NCI-H82 (cell line): ENCODE measurements at places on chromosomes 1 and 21.

- DNase-seq = peak; percentile 70
Measured at GRCh38 chr1:58783090-58783992, 506 bp downstream of the JUN start.

- no peak for DNase-seq
Measured at GRCh38 chr21:15023776-15024175, 41.0 kb downstream of the NRIP1 start.

DNA sequence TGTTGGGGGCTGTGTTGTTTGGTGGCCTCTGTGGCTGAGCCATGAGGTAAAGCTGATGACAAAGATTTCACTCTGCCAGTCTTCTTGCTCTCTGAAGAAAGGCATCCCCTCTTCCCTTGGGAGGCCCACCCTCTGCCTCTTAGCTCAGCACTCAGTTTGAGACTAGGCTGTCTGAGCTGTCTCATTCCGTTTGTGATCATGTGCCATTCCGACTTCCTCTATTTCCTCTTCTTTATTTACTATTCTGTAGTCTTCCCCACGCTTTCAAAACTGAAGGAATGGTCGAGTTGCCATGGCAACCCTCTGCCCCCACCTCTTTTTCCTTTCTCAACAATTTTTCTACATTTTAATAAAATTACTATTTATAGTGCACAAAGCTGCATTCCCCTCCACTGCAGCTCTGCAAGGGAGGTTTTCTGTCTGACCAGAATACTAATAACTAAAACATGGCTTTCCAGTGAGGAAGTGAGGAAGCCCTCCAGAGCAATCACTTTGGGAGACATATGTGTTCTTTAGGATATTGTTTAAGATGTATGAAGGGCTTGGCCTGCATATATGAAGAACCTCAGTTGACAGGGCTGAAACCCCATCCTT, 30.8 kb downstream of the KCNA3 start:
- DNase-seq = no peak

GRCh38 chr1:9025449-9025848, 774 bp downstream of the SLC2A7 start:
- no peak for DNase-seq

DNA sequence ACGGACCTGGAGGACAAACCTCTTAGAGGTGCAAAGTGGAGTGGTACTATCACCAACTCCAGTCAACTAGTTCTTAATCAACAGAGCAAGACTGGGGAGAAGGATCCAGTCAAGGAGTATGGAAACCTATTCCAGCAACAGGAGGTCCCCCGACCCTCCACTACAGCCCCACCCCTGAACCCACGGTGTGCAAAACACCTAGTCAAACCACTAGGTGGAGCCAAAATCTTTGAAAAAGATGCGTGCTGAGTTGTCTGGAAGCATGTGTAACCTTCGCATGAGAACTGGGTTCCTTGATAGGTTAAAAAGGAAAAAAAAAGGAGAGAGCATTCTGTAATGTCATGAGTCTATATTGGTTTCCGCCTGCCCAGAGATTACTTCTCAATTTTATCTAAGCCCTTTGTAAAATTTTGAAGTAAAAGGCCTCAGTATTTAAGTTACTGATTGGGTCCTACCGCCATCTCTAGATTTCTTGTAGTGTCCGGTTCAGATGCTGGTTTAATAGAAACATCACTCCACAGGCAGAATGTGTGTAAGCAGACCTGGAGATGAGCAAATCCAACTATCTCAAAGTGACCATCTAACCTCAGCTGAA, 81.9 kb upstream of the HAO2 start:
- peak; percentile 90 for DNase-seq

DNA sequence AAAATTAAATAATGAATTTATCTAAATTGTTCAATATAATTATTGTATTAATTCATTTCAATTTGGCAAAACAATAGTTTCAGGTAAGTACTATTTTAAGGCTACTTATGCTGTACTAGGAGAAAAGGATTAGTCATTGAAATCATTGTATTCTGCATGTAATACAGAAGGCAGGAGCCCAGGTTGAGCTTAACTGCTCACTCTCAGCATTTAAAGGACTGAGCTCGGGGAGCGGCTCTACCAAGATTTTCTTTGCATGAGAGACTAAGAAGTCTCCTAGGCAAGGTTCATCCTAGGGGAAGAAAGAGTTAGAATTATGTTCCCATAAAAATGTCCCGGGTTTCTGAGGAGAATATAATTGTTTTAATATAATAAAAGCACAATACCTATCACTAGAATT, 112.5 kb downstream of the CYYR1 start:
- DNase-seq = no peak

- DNase-seq = no peak
Measured at GRCh38 chr1:92563457-92564216, 76.9 kb upstream of the GFI1 start.

GRCh38 chr1:162944974-162945674, 84.1 kb upstream of the CCDC190 start:
- peak; percentile 66 for DNase-seq

DNA sequence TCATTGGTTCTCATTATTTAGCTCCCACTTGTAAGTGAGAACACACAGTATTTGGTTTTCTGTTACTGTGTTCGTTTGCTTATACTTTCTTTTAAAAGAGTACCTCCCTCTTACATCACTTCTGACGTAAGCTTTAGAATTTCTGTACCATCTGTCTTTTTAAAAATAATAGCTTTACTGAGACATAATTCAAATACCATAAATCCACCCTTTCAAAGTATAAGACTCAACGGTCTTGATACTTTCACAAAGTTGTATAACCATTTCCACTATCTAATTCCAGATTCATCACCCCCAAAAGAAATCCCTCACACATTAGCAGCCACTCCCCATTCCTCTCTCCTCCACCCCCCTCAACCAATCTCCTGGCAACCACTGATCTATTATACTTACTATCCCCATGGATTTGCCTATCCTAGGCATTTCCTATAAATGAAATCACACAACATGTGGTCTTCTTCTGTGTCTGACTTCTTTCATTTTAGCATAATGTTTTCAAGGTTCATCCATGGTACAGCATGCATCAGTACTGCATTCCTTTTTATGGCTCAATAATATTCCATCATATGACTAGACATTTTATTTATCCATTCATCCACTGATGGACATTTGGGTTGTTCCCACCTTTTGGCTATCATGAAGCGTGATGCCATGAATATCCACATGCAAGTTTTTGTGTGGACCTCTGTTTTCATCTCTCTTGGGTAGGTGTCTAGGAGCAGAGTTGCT, 104.7 kb downstream of the HLCS start:
- no peak for DNase-seq

DNA sequence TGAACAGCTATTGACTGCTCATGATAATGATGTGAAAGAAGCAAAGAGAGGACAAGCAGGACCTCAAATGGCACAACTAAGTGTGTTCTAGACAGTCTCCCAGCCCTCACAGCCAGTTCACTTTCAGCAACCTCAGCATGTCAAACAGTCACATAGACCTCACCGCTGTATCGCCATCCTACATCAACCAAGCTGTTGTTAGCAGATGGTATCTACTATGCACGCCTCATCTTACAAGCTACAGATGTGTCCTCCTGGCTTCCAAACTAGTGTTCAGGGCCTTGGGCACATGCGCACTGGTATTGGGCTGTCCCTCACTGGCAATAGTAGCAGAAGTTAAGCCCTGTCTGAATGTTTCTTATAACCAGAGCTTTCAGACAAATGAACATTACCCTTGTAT, 28.4 kb downstream of the EVI5 start:
- no peak for DNase-seq

- DNase-seq = no peak
Measured at GRCh38 chr1:195766709-195767108, 841.5 kb downstream of the KCNT2 start.

DNA sequence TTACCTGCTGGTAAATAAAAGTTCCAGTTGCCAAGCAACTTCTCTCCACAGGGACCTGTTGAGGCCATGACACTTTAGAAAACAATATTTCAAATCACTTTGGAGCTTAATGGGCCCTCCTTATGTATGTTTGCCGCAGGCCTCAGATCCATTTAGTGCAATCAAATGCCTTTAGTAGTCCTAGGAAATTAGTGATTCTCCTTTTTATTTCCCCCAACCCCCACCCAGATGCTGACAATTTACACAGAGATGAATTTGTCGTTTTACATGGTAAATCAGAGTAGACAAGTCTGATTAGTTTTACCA, 83.6 kb downstream of the CLIC4 start:
- DNase-seq = peak; percentile 40

- DNase-seq = no peak
Measured at GRCh38 chr1:96488777-96489176, 232.8 kb upstream of the PTBP2 start.

DNA sequence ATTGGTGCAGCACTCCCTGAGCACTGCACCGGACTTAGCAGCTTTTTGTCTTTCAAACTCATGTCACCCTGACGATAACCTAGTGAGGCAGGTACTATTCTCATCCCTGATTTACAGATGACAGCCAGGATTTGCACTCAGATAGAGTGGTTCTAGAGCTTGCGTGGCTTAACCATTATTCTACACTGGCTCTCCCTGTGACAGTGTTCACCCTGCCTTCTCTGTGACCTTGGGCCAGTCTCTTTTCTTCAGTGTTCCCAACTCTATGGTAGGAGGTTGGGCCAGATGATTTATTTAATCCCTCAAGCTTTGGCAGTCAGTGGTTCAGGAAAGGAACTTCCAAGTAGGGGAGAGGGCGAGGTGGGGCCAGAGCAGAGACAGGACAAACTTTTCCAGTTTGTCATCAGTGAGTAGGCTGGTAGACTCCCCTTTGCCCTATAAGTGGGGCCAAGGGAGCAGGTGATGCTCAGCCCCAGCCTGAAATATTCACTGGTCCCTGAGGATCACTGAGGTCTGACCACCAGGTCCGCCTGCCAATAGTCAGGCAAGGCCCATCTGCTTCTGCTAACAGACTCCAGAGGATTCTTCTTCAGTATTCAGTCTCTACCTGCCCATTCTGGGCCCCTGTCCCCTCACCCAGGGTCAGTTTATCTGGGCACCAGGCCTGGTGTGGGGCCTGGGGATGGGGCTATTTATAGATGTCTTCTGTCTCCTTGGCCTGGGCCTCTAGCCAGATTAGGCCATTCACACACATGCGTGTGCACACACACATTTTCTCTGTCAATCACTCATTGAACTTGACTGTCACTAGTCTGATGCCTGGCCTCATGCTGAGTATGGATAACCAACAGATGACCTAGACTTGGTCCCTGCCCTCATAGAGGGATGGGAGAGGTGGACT, 8.8 kb upstream of the FABP3 start:
- peak; percentile 53 for DNase-seq

GRCh38 chr1:244952940-244953339, 88.6 kb upstream of the HNRNPU start:
- DNase-seq = no peak

DNA sequence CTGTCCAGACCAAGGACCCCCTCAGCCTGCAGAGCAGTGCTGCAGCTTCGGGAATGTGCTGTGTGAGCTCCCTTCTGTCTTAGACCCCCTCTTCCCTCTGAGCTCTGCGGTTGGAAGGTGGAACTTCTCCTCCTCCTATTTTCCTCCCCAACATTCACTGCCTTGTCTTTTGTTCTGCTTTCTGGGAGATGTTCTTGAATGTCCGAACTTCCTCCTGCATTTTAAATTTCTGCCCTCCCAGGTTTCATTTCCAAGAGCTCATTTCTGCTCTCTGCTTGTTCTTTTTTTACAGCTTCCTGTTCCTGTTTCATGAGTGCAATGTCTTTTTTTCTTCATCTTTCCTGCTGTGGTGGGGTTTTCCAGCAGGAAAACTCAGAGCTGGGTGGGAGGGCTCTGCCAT, 29.3 kb downstream of the RRP1 start:
- no peak for DNase-seq

DNA sequence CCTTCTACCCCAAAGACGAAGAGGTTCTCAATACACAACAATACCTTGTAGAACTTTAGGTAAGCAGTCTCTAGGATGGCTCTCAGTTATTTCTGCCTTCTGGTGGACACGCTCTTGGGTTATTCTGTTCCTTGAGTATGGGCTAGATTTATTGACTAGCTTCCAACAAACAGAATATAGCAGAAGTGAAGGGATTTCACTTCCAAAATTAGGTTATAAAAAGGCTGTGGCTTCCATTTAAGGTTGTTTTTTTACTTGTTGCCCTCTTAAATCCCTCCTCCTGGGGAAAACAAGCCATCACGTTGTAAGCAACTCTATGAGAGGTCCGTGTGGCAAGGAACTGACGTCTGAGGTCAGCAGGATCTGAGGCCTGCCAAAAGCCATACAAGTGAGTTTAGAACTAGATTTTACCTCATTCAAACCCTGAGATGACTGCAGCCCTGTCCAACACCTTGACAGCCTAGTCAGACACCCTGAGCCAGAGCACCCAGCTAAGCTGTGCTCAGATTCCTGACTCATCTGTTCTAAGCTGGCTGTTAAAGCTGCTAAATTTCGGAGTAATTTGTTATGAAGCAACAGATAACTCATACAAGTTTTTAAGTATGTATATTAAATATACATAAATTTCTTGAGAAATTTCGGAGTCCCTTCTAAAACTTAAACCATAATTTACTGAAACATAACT, 12.7 kb downstream of the SSX2IP start:
- DNase-seq = no peak

GRCh38 chr1:101282314-101283038, 45.7 kb downstream of the S1PR1 start:
- peak; percentile 21 for DNase-seq

- DNase-seq = no peak
Measured at GRCh38 chr1:200530623-200531261, 89.8 kb downstream of the KIF14 start.

- no peak for DNase-seq
Measured at GRCh38 chr1:88773540-88774150, 89.6 kb downstream of the PKN2 start.

DNA sequence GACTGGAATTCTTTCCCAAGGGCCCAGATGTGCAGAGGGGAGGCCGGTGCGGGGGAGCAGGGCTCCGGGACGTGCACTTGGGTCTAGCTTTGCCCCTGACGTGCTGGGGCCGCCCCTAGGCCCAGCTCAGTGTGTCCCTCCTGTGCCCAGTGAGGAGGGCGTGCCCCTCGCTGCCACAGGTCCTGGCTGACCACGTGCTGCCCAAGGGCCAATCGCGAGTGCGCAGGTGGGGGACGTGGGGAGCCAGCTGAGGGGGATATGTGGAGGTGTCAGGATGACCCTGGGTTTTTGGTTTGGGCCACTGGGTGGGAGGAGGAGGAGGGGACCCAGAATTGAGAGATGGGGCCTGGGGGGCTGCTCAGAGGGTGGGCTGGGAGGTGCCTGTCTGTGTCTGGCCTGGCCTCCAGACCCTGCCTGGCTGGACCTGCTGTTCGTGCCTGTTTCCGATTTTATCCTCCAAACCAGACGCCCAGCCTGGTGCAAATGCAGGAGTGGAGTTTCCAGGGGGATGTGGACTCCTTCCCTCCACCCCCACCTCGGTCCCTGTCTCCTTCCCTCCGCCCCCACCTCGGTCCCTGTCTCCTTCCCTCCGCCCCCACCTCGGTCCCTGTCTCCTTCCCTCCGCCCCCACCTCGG, 6.1 kb upstream of the RNF223 start:
- peak; percentile 78 for DNase-seq

DNA sequence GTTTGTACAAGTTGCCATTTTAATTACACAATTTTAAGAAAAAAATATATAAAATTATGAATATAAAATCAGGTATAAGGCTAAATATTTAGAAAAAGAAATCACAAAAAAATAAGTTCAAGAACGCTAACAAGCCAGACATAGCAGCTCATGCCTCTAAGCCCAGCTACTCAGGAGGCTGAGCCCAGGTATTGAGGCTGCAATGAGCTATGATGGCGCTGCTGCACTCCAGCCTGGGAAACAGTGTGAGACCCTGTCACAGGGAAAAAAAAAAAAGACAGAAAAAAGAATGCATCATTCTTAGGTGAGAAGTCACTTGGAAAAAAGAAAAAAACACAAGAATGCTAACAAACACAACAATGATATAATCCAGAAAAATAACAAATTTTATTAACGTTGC, 112.3 kb upstream of the PRDX6 start:
- peak; percentile 9 for DNase-seq

GRCh38 chr21:25509862-25510261, 97.4 kb downstream of the MRPL39 start:
- DNase-seq = no peak
